ENCODE measurements at places on chromosomes 12 and 14.

GRCh38 chr12:29971446-29971845 is 187.7 kb upstream of the TMTC1 start:
- no peak for DNase-seq

DNA sequence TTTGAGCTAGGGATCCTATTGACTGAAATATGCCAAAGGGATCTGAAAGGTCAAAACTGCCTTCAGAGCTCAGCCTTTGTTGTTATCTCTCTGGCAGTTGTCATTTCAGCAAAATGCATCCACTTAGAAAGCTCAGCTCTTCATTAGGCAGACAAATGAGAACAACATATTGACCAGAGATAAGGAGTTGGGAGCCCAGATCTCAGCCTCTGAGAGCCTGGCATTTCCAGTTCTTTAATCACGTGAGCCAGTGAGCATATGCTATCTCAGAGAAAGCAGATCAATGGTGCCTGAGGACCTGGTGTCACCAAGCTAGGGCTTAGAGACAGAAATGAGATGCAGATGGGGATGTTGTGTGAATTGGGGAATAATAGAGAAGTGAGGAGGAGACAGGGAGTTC is 101.1 kb downstream of the DAD1 start:
- DNase-seq: no peak

- no peak for DNase-seq
These were observed 170.6 kb downstream of the OTOGL start for GRCh38 chr12:80269803-80270552.

DNA sequence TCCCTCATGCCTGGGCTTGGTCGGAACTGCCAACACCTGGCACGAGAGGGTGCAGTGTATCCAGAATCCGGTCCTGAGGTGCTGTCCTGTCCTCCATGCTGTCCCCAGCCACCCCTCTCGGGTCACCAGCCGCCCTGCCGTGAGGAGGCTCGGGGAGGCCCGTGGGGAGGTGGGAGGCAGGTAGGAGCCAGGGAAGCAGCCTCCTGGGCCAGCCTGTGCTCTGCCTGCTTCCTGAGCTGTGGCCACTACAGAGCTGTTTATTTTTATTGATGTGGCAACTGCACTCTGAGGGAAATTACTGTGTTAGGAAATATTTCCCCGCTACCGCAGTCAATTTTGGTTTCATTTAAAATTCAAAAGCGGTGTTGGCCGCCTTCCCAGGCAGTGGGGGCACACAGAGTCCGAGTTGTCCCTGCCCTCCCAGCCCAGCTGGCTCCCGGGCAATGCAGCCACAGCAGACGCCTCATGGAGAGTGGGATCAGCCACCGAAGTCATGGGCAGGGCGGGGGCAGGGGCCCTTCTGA is 18.3 kb downstream of the NOC4L start:
- DNase-seq: no peak

DNA sequence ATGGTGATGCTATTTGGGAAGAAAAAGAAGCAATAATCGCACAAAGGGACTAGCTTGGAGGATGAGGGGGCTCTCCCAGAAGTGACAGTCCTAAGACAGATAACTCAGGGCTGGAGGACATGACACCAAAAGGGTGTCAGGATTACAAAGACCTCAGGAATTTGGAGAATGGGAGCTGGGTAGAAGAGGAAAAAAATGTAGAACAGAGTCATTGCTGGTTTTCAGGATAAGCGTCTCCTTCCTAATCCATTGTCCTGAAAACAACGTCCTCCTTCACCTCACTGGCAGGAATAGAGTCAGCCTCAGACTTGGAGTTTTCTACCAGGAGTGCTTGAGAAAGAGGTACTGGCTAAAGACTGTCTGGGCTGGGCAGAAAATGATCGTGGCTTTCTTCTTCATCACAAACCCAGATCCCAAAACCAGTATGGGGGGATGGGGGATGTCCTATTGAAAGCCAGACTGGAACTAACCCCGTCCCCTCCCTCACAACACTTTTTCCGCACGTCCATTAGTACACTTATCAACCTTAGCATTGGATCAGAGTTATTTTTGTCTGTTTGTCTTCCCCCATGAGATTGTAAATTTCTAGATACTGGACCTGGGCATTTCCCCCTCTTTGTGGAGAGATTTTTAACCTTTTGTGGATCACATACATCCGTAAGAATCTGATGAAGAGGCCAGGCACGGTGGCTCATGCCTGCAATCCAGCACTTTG is 14.3 kb downstream of the B4GALNT3 start:
- DNase-seq: no peak
